Left kidney (tissue), 8 donors: ENCODE measurements at places on chromosomes 7 and 10.

GRCh38 chr7:22635349-22635748 lies 91.7 kb upstream of the IL6 start:
- DNase-seq, result no peak

DNA sequence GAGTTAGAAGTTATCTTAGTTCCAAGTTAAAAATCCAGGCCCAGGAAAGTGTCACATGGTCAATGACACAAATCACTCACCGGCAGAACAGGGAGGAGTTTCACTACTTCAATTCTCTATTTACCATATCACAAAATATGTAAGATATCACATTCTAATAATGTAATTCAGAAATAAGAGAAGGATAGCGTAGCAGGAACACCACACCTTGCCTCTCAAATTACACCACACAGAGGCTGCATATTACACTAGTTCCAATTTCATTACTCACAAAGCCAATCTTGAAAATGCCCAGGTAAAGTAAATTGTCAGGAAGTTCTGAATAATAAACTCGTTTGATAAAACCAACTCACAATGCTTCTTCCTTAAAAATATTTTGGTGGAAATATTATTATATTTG lies 169.2 kb downstream of the CTTNBP2 start:
- no peak for DNase-seq

DNA sequence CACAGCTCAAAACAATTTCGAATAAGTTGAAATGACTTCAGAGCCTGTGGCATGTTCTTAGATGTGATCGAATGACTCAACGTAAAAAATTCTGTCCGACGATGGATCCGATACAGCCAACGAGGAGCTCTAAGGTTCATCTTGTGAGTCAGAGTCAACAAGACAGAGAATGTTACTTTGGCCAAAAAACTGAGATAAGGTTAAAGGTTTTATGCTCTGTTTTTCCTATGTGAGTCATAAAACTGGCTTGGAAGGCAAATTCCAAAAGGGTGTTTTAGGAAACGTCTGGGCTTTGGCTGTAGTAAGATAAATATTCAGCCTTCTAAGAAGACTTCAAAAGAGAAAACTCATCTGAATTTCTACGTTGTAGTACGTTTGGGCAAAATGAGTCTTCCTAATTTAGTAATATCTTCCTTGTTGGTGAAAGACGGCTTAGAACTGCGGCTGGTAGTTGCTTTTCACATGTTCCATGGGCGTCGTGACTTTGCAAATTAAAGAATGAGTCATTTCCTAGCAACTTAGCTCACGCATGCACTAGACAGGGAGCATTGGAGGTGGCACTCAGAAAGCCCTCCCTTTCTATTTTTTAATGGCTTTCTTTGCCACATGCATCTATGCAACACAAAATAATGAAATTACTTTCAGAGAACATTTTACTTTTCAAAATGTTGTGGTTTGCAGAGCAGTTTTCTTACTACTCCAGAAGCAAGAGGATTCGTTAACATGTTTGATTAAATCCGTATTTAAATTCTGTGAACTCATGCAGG lies 28.2 kb downstream of the PFKP start:
- no peak for DNase-seq

DNA sequence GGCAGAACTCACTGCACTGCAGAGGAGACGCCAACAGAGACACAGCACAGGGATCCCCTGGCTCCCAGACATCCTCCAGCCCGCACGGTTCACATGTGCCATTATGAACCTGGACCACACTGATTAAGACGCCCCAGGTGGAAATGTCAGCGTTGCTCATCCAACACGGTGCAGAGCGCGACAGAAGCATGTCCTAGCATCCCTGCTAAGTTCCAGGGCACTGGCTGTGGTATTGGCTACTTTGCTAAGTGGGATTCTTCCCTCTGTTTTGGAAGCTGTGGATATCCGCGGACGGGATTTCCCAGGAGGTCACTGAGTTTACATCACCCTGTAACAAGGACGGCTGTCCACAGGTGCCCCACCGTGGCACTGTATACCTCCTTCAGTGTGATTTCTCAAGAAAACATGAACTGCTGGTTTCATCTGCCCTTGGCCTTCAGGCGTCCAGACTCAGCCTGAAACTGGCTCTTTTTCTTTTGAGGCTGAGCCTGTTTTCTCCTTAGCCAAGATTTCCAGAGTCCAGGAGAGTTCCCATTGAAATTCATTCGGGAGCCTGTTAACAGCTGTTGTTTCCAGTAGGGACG lies 324.0 kb downstream of the WDR37 start:
- DNase-seq, result no peak

- no peak for DNase-seq
Observed at GRCh38 chr7:76296743-76297740, 5.4 kb upstream of the HSPB1 start.

DNA sequence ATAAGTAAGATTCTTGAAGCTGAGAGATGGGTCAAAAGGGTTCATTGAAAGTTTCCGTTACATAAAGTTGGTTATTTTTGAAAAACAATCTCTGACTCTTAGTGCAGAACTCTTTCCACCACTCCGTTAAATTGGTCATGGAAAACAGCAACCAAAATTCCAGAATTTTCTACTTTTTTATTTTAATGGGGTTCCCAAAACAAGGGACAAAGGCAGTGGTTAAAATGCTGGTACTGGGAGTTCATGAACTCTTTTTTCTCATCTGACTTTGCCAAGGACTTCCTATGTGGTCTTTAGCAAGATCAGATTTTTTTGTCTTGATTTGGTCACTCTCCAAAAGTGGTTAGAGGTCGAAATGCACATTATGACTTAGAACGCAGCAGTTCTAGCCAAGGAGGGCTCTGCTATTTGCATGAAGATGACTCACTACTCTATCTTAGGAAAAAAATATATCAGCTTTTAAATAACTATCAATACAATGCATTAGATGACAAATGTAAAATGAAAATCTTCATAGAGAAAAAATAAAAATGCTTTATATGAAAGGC lies 145.7 kb downstream of the REEP3 start:
- no peak for DNase-seq

DNA sequence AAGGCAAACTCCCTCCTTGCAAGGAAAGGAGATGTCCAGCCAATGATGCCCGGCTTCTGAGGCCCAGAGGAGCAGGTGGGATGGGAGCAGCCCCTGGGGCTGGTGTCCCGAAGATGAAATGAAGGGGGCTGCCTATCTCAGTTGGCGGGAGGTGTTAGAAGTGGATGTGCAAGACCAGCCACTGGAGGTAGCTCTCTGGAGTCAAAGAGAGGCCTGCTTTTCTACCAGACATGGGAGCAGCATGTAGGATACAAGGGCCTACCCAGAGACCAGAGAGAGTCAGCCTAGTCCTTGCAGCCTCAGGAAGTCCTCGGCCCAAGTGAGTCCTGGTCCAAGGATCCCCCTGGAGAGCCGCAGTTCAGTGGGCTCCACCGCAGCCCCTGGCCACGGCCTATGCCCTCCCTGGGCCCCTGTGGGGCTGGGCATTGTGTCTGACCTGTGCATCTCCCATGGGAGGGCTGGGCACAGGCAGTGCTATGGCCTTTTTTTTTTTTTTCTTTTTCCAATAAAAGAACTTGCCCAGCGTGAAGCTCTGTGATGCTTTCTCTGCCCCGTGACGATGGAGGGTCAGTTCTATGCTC lies 17.7 kb downstream of the GOLGA7B start:
- no peak for DNase-seq

- DNase-seq, result no peak
Observed at GRCh38 chr10:19921300-19922140, 105.3 kb downstream of the PLXDC2 start.

DNA sequence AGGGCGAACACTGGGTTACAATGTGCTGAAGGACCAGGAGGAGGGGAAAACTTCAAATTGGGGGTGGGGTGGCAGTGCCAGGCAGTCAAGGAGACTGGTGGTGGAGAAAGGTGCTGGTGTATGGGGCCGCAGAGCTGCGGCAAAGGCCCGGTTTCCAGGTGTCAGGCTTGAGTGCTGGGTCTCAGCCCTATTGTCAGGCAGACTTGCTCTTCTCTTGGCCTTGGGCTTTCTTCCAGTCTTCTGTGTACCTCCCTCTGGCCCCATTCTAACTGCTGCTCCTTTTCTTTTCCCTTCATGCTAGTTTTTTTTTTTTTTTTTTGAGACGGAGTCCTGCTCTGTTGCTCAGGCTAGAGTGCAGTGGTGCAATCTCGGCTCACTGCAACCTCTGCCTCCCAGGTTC lies 51.0 kb downstream of the POLR3A start:
- no peak for DNase-seq

DNA sequence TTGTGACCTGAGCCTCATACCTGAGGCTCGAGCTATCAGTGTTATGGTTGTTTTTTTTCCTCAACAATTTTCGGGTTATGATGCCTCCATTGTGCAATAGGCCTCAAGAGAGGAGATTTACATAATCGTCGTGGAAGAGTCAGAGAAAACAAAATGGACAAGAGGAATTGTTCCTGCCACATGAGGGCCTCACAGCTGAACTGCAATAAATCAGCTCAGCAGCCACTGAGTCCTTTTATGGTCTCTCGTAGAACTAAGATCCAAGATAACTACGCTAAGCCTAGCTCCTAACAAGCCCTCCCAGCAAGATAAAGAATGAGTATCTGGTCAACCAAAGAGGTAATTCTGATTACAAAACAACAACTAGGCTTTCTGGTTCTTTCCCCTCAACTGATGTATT lies 336.8 kb downstream of the WDR11 start:
- peak; percentile 36 for DNase-seq

GRCh38 chr7:16586081-16586874 lies 59.3 kb downstream of the ANKMY2 start:
- no peak for DNase-seq

GRCh38 chr10:95819620-95820329 lies 63.8 kb downstream of the ENTPD1 start:
- DNase-seq, result no peak

DNA sequence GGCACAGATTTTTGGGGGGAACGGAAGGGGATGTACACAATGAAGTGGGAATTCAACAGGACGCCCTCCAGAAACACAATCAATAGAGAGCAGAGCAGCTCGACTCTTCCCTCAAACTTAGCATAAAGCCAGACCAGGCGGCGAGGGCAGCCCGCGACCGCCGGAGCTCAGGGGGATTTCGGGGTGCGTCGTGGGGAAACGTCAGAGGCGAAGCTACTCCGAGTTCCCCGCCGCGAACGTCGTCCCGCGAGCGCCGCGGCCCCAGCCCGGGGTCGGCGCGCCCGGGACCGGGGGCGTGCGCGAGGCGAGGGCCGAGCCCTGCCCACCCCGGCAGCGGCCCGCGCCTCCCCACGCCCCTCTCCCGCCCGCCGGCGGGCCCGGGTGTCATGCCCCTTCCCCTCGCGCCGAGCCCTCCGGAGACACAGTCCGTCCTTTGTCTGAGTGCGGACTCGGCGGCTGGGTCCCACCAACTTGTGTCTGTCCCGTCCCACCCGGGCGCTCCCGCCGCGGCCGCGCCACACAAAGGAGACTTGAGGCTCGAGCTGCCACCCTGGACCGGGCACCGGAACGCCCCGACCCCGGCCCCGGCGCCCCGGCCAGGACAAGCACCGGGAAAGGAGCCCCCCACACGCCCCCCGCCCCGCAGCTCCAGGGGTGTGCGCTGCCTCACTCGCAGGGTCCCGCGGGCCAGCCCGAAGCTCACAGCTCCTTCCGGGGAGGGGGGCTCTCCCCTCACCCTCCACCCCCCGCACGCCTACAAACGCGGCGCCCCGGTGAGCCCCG lies 634 bp downstream of the EZH2 start:
- DNase-seq, result no peak

GRCh38 chr10:72461085-72461484 lies 106.4 kb upstream of the DNAJB12 start:
- DNase-seq, result no peak

GRCh38 chr10:103770139-103770538 lies 85.2 kb downstream of the SH3PXD2A start:
- no peak for DNase-seq

DNA sequence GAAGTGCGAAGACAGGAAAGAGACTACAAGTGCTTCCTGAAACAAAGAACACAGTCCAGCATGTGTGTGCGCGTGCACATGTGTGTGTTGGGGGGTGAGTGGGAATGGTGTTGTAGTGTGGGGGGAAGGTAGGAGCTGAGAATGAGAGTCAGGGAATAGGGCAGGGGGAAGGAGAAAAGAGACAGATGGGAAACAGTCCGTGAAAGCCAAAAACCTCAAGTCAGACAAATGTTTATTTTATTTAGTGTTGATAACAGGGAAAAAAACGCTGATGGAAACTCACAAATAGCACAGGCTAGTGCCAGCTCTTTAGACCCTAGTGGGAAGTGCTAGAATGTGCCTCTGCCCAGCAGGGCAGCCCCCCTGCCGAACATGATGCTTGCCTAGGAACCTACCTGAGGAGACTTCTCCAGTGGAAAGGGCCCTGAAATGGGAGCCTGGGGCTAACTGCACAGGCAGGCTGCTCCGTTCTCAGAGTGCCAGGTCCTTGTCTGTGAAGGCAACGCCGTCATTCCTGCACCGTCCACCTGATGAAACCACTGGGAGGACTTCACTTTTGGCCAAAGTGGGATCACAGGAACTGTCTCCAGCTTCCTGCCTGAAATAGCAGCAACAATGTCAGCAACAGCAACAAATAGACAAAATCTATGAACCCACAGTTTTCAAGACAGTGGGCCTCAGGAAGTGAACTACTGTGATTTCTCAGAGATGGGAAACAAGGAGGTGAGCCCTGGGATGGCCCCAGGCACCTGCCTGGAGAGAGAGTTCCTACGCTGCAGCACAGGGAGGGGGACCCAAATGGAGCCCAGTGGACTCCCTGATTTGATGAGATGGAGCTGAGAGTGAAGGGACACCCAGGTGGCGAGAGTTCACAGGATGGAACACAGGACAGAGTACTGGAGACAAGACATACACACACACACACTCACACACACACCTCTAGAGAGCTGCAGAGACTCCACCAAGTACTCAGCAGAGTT lies 379.7 kb downstream of the RPS24 start:
- DNase-seq, result no peak

GRCh38 chr10:33341637-33342036 lies 7.2 kb upstream of the NRP1 start:
- DNase-seq, result no peak

- DNase-seq, result no peak
Observed at GRCh38 chr7:139118805-139119485, 9.4 kb upstream of the ZC3HAV1 start.

GRCh38 chr7:904847-905246 lies 28.5 kb downstream of the GET4 start:
- DNase-seq, result no peak

GRCh38 chr7:120402801-120403200 lies 129.8 kb downstream of the KCND2 start:
- DNase-seq, result no peak

- no peak for DNase-seq
Observed at GRCh38 chr7:6496842-6497636, 49.3 kb upstream of the DAGLB start.

DNA sequence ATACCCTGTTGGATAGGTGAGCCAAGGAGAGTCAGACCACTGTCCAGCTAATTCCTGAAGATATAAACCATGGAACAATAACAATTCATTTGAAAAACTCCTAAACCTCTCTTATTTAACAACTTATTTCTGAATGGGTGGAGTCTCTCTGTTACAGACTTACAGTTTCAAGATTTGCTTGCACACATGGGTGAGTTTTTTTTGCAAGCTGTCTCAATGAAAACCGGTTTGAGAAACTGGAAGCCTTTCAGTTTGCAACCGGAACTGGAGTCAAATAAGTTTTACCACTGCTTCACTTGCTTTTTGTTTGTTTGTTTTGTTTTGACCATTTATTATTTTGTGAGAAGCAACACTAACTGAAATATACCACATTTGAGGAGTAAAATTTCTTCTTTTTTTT lies 243.8 kb downstream of the MTERF1 start:
- DNase-seq, result no peak

GRCh38 chr7:133529861-133530260 lies 277.0 kb downstream of the EXOC4 start:
- peak; percentile 8 for DNase-seq
